ENCODE measurements at places on chromosomes 2 and 18. TPM values are rescaled to one million over a fixed set of nuclear protein-coding genes. Genes with fewer than 3 reads are reported as not detected.

- no peaks in the 10 kb centered on the region for H3K36me3 ChIP-seq
- H3K4me3 ChIP-seq: no peak overlapping the region
- H3K4me1 ChIP-seq: peaks cover 22% of the 10 kb centered on the region
Observed at GRCh38 chr2:127577973-127578372, 42.5 kb downstream of the MYO7B start.

GRCh38 chr2:168450171-168450570 lies 5.9 kb upstream of the CERS6 start:
- no peak overlapping the region for H3K4me3 ChIP-seq
- peaks cover 2% of the 10 kb centered on the region for H3K27me3 ChIP-seq
- peak; percentile 14 for DNase-seq
- H3K27ac ChIP-seq: peak overlapping the region; percentile 28

DNA sequence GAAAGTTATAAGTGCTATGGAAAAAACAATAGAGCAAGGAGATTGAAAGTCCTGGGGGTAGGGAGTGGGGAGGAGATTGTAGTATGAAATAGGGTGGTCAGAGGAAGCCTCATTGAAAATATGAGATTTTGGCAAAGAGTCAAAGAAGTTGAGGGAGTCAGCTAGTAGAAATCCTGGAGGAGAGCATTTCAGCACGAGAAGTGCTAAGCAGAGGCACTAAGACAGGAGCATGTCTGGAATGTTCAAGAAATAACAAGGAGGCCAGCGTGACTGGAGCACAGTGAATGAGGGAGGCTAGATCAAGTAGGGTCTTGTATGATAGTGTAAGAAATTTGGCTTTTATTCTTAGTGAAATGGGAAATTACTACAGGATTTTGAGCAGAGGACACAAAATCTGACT lies 2.1 kb upstream of the TSPYL6 start:
- H3K4me1 ChIP-seq: no peaks in the 10 kb centered on the region
- H3K36me3 ChIP-seq: no peaks in the 10 kb centered on the region
- DNase-seq: no peak
- no peaks in the 10 kb centered on the region for H3K27me3 ChIP-seq
- H3K4me3 ChIP-seq: no peak overlapping the region

DNA sequence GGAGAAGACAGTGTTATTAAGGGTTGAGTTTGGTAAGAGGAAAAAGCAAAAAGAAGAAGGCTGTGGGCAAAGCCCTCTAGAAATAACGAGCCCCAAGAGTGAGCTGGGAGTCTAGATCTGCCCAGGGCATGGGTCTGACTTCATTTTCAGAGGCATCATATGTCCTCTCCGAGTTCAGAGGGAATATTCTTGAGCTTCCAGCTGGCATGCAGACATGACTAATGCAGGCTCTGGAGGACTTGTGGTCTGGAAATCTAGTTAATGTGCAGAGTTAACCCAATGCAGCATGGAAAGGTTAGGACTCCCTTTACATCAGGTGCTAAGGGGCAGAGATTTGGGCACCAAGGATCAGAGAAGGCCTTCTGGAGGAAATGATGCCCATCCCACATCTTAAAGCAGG lies 7.3 kb downstream of the ACMSD start:
- no peaks in the 10 kb centered on the region for H3K4me1 ChIP-seq
- DNase-seq: no peak
- H3K4me3 ChIP-seq: no peak overlapping the region
- H3K27ac ChIP-seq: no peak overlapping the region
- H3K36me3 ChIP-seq: no peaks in the 10 kb centered on the region
- no peaks in the 10 kb centered on the region for H3K27me3 ChIP-seq

DNA sequence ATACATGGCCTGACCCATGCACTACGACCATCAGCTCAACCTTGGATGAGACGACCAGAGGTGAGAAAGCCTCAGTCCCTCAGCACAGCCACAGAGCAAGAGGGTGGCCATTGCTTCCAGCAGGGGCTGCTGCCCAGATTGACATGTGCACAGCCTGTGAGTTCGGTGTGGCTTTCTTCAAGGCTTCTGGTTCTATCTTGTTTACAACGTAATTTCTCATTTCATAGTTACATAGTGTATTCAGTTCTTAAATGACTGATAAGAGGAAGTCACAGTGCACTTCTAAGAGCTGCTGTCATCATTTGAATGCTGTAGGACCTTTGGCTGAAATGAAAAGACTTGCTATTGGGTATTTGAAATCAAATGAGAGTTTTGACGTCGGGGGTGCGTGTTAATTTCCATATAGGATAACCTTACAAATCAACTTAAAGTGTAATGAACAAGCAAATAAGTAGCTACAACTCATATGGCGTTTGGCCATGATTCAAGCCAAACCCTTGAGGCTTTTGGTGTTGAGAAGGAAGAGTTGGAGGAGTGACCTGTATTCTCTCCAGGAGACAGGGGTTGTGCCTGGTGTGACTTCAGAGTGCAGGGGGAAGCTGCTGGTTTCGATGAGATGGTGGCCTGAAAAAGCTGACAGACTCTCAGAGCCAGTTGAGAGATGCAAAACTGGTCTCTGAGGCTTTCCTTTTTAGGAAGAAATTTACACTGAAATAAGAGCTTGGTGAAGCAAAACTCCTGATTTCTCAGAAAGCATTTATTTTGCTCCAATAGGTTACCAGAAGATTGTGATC lies 51.0 kb downstream of the TSHZ1 start:
- peak overlapping the region; percentile 7 for H3K27ac ChIP-seq
- no peaks in the 10 kb centered on the region for H3K27me3 ChIP-seq
- no peak overlapping the region for H3K4me3 ChIP-seq
- peaks cover 14% of the 10 kb centered on the region for H3K4me1 ChIP-seq

- no peak for DNase-seq
- H3K4me3 ChIP-seq: no peak overlapping the region
- peaks cover 43% of the 10 kb centered on the region for H3K36me3 ChIP-seq
- H3K27me3 ChIP-seq: no peaks in the 10 kb centered on the region
Observed at GRCh38 chr2:210445116-210445707, 31.3 kb downstream of the LANCL1 start.

DNA sequence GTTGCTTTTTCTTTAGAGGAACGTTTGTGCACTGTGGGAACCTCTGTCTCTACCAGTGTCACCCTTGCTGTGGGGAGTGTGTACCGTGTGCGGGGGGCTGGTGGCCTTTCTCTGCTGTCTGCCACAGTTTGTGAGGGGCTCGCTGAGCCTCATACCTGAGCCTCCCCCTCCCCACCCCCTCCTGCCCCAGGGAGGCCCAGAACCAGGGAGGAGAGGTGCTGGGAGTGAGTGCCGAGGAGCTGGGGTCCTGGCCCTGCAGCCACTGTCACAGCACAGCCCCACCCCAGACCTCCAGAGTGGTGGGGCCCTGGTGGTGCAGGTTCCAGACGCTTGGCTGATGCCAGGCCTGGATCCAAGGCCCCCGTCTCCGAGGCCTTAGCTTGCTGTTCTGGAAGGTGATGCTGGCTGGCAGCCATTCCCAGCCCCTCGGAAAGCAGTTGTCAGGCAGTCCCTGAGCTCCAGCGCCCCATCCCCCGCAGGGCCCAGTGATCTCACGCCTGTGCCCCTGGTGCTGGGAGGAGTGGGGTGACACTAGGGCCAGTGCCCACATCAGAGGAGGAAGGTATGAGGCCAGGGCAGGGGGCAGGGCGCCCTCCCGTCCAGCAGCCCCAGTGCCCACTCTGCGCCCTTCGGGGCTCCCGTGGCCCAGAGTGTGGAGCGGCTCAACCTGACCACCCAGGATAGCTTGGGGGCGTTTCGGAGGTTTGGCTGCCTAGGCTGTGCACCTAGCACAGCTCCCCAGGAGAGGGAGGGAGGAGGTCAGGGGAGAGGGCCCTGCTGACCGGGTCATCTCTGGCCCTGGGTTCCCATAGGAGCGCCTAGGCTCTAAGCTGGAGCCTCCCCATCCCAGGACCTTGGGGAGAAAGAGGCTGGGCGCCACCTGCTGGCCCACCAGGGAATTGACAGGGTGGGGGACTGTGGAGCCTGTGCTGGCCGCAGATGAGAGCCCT lies 53.0 kb upstream of the ALPP start:
- peak; percentile 51 for DNase-seq
- peaks cover 33% of the 10 kb centered on the region for H3K4me1 ChIP-seq
- H3K36me3 ChIP-seq: no peaks in the 10 kb centered on the region
- H3K27me3 ChIP-seq: no peaks in the 10 kb centered on the region
- H3K4me3 ChIP-seq: no peak overlapping the region

DNA sequence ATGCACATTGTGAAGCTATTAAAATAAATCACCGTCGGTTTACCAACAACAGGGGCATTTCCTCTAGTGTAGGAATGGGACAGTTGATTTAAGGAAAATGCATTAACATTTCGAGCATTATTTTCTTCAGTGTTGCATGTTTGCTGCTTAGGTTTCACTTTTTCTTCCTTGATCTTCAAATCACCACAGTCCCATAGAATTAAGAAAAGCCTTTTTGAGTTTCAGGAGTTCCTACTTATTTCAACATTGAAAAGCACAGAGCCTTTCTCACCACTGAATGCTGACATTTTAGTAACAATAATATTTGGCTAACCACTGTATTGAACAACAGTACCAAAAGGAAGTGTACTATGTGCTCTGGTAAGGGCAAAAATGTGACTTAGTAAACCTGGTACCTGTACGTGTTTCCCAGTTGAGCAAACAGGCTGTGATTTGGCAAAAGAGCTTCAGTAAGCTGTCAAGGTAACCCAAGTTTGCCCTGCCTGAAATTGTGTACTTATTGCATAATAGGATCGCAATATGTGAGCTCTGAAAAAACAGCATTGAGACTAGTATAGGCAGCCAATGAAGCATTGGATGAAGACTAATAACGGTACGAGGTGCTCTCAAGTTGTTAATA lies 2.2 kb downstream of the LRRTM4 start:
- no peaks in the 10 kb centered on the region for H3K36me3 ChIP-seq
- H3K27ac ChIP-seq: no peak overlapping the region
- H3K4me1 ChIP-seq: no peaks in the 10 kb centered on the region
- no peak overlapping the region for H3K4me3 ChIP-seq

- no peaks in the 10 kb centered on the region for H3K36me3 ChIP-seq
- H3K4me3 ChIP-seq: no peak overlapping the region
- no peaks in the 10 kb centered on the region for H3K27me3 ChIP-seq
- no peaks in the 10 kb centered on the region for H3K4me1 ChIP-seq
Observed at GRCh38 chr18:76265497-76266235, 229.4 kb downstream of the ZNF516 start.

DNA sequence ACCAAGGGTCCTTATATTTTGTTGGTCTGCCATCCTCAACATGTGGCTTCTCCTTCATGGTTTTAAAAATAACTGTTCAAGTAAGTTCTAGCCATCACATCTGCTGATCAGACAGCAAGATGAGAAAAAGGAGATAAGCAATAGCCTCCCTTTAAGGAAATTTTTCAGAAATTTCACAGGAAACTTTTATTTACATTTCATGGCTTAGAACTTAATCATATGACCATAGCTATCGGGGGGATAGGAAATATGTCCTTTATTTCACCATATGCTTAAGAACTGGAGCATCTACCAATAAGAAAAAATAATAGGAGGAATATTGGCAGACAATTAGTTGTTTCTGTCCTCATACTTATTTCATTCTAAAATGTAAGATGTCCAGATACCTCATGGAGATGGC lies 16.2 kb downstream of the ATF2 start:
- H3K36me3 ChIP-seq: peaks cover 30% of the 10 kb centered on the region
- no peak overlapping the region for H3K4me3 ChIP-seq
- DNase-seq: no peak

DNA sequence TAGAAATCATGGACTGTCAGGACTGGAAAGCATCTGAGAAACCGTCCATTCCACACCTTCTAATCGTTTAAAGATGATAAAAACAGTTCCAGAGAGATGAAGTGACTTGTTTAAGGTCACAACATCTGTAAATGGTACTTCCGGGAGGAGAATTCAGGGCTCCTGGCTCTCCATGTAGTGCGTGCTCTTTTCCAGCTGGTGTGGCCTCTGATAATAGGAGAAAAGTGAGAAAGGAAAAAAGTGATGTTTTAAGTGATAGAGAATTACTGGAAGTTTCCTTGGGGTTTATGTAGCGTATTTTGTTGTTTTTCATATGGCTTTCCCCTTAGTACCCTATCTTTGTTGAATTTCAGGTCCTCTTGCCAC lies 663 bp downstream of the C2orf49 start:
- DNase-seq: no peak
- H3K27me3 ChIP-seq: no peaks in the 10 kb centered on the region
- peaks cover 53% of the 10 kb centered on the region for H3K4me1 ChIP-seq
- peak overlapping the region; percentile 100 for H3K27ac ChIP-seq

- DNase-seq: no peak
- H3K27me3 ChIP-seq: peaks cover 20% of the 10 kb centered on the region
- no peak overlapping the region for H3K27ac ChIP-seq
- no peak overlapping the region for H3K4me3 ChIP-seq
Observed at GRCh38 chr2:229686122-229686919, 28.0 kb downstream of the DNER start.

GRCh38 chr18:5554629-5555028 lies 10.8 kb upstream of the EPB41L3 start:
- no peaks in the 10 kb centered on the region for H3K4me1 ChIP-seq
- H3K27me3 ChIP-seq: peaks cover 2% of the 10 kb centered on the region
- no peak overlapping the region for H3K4me3 ChIP-seq
- no peak overlapping the region for H3K27ac ChIP-seq

GRCh38 chr2:12493031-12493513 lies 223.7 kb upstream of the TRIB2 start:
- H3K4me3 ChIP-seq: no peak overlapping the region
- H3K27me3 ChIP-seq: no peaks in the 10 kb centered on the region
- peaks cover 67% of the 10 kb centered on the region for H3K4me1 ChIP-seq
- H3K36me3 ChIP-seq: peaks cover 38% of the 10 kb centered on the region
- H3K27ac ChIP-seq: peak overlapping the region; percentile 87

DNA sequence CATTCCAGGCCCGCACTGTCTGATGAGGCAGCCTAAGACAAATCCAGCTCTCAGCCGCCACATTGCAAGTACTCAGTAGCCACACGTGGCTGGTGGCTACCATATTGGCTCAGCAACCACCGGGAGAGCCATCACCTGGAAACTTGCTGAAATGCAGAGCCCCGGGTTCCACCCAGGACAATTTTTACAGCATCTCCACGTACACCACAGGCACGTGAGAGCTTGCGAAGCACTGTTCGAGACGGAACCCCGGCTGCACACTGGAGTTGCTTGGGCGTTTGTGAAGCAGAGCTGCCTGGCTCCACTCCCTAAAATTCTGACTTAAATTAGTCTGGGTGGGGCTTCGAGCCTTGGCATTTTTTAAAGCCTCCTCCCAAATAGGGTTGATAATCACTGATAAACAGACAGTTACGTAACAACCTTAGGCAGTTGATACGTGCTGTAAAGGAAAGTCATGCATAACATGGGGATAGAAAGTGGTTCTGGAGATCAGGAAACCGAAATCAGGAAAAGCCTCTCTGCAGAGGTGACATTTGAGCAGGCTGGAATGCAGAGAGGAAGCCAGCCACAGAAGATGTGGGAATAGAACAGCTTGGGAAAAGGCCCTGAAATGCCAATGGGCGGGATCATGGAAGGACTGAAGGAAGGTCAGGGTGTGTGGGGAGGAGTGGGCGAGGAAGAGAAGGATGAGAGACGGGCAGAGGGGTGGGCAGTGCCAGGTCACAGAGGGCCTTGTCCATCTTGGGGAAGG lies 6.2 kb downstream of the ASAP2 start:
- H3K27me3 ChIP-seq: peaks cover 39% of the 10 kb centered on the region
- no peak overlapping the region for H3K27ac ChIP-seq
- DNase-seq: no peak
- peaks cover under 1% of the 10 kb centered on the region for H3K4me1 ChIP-seq
- H3K36me3 ChIP-seq: no peaks in the 10 kb centered on the region

The CAPN14 gene
- 0.12 TPM for total RNA-seq

The CABYR gene
- total RNA-seq: 1.3 TPM

The ACADL gene
- total RNA-seq: not detected

The RNF144A gene
- 101 TPM for total RNA-seq

The RIF1 gene
- total RNA-seq: 57.1 TPM

The OTX1 gene
- not detected for total RNA-seq

The GALNT3 gene
- 9.0 TPM for total RNA-seq

The RIOK3 gene
- total RNA-seq: 55.4 TPM

The MYO3B gene
- 0.04 TPM for total RNA-seq

The HYCC2 gene
- 32.0 TPM for total RNA-seq

All from activated CD4-positive, alpha-beta T cell treated with anti-CD3 and anti-CD28 coated beads, Interleukin-2, amount 10 ng/mL, durations not matched to agents 7 days and 5 days (primary cell).